Brain (organoid and tissue), 16 donors: ENCODE measurements at places on chromosomes 1 and 21. TPM values are rescaled to one million over a fixed set of nuclear protein-coding genes. Genes with fewer than 3 reads are reported as not detected.

The FMO2 gene
- polyA plus RNA-seq = 0.24 TPM

The LRRC42 gene
- polyA plus RNA-seq = 42.9 TPM

The UBXN10 gene
- 1.4 TPM for polyA plus RNA-seq

The MYOG gene
- polyA plus RNA-seq = not detected

The SRGAP2 gene
- polyA plus RNA-seq = 47.6 TPM

The FTCD gene
- 4.5 TPM for polyA plus RNA-seq

The PDZK1IP1 gene
- not detected for polyA plus RNA-seq

The MEGF6 gene
- 8.0 TPM for polyA plus RNA-seq

The PDE4B gene
- polyA plus RNA-seq = 16.3 TPM

The TTC39A gene
- 4.8 TPM for polyA plus RNA-seq
